Spleen (tissue), 13 donors: ENCODE measurements at places on chromosomes 16 and 17. TPM values are rescaled to one million over a fixed set of nuclear protein-coding genes. Genes with fewer than 3 reads are reported as not detected.

GRCh38 chr16:53999841-54000240, 286.7 kb downstream of the IRX3 start:
- no peak for DNase-seq

GRCh38 chr16:64615630-64616280, 506.1 kb downstream of the CDH11 start:
- peak; percentile 33 for DNase-seq

GRCh38 chr16:67563708-67564468, 1.6 kb downstream of the CTCF start:
- no peak for DNase-seq

DNA sequence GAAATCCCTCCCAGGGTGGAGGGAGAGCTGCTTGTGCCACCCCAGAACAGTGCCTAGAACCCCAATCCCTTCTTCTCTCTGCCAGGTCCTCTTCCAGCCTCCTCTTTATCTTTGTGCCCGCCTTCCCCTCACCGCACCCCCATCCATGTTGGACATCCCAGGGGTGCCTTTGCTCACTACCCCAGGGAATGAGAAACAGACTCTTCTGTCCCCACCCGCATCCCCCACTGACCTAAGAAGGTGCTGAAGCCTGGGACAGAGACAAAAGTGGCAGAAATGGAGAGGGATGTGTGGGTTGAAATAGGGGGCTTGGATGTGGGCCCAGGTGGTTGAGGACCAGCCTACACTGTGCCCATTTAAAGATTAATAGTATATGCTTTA, 17.0 kb downstream of the ALOX15B start:
- DNase-seq = peak; percentile 48

Gene ZNF629
- 1.7 TPM for polyA plus RNA-seq

- no peak for DNase-seq
Observed at GRCh38 chr16:84197466-84198128, 6.6 kb downstream of the ADAD2 start.

Gene TPPP3
- 5.6 TPM for polyA plus RNA-seq

Gene FOXF1
- 0.86 TPM for polyA plus RNA-seq

DNA sequence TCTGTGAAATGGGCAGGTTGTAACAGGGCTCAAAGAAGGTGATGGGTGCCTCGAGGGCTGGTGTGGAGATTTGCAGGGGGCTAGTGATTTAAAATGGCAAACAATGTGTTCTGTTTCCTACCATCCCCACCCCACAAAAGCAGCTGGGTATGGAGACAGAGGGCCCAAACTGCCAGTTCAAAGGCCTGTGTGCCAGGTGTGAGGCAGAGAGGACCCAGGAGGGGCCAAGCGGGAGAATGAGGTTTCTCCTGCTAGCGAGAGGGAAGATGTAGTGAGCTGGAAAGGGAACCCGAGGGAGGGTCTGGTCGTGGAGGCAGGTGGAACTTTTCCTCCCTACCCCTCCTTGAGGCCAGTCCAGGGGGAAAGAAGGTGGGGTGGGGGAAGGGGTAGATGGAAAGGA, 39.4 kb downstream of the LAT start:
- peak; percentile 25 for DNase-seq

Gene LGALS9B
- polyA plus RNA-seq = 0.38 TPM

Gene OSGIN1
- polyA plus RNA-seq = 13.2 TPM

Gene CCT6B
- 2.2 TPM for polyA plus RNA-seq

Gene ZFP3
- 2.8 TPM for polyA plus RNA-seq

GRCh38 chr17:40497695-40498094, 3.7 kb downstream of the TNS4 start:
- DNase-seq = no peak

GRCh38 chr16:58032710-58033293, 7.2 kb downstream of the MMP15 start:
- DNase-seq = no peak

- DNase-seq = no peak
Observed at GRCh38 chr17:49365667-49366066, 3.6 kb upstream of the ZNF652 start.

Gene HBA2
- polyA plus RNA-seq = 5,765 TPM

Gene NAA38
- polyA plus RNA-seq = 182 TPM

Gene SYCE1L
- 9.6 TPM for polyA plus RNA-seq

- DNase-seq = no peak
Observed at GRCh38 chr17:31678431-31678830, 180.6 kb downstream of the COPRS start.

Gene ITGA2B
- polyA plus RNA-seq = 1.7 TPM

Gene ERI2
- 3.8 TPM for polyA plus RNA-seq

DNA sequence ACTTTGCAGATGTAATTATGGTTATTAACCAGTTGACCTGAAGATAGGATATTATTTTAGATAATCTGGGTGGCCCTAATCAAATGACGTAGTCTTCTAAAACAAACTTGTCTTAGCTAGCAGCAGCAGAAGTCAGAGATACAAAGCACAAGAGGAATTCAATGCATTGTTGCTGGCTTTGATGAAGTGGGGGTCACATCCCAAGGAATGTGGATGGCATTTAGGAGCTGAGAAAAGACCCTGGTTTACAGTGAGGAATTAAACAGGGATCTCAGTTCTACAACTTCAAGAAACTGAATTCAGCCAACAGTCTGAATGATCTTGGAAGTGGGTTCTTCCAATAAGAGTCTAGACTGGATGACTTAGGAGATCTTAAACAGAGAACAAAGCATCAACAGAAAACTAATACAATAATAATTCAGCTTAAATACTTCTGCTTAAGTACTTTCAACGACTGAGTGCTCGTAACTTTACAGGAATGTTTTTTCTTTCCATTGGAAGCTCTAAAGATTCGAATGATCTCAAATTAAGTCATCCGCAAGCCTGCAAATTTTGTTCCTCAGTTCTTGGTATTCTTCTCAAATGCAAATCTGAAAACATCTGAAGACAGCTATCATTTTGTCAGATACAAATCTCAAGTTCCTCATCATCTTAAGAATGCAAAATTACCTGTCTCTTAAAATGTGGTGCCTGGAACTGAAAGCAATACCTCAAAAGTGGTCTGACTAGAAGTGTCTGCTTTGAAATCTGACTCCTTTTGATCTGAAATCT, 3.3 kb downstream of the C16orf46 start:
- no peak for DNase-seq

- no peak for DNase-seq
Observed at GRCh38 chr16:83348991-83349390, 458.8 kb upstream of the HSBP1 start.

Gene SHCBP1
- 1.7 TPM for polyA plus RNA-seq

DNA sequence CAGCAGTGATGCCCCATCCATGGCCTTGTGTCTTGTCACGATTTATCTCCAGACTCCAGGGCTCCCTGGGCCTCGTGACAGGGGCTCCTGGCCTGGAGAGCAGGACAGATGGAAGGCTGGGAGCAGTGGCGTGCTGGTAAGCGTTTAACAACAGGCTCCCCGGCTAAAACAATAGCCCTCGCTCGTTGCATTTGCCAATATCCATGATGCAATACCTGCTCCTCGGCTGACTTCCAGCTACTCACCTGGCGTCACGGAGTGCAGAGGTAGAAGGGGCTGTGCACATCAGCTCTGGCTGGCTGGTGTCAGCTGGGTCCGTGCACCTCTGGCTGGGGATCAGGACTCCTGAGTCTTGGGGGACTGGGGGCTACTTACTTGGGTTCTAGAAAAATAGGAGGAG, 1.5 kb upstream of the BICDL2 start:
- DNase-seq = no peak

GRCh38 chr17:29617125-29617480, 5.6 kb downstream of the CORO6 start:
- peak; percentile 97 for DNase-seq

Gene HID1
- polyA plus RNA-seq = 17.2 TPM

DNA sequence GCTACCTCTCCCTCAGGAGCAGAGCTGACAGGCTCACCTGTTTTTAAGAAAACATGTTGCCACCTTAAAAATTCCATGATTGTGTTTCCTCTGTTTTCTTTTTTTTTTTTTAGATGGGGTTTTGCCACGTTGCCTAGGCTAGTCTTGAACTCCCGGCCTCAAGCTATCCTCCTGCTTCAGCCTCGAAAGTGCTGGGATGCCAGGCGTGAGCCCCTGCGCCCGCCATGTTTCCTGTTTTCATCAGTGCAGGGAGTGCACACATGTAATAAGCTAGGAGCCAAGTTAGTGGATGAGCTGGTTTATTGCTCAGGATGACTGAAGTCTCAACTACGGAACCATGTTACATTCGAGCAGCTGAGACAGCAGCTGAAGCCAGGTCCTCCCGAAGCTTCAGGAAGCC, 13.6 kb downstream of the MRM3 start:
- DNase-seq = peak; percentile 6

Gene DOC2A
- 2.3 TPM for polyA plus RNA-seq

DNA sequence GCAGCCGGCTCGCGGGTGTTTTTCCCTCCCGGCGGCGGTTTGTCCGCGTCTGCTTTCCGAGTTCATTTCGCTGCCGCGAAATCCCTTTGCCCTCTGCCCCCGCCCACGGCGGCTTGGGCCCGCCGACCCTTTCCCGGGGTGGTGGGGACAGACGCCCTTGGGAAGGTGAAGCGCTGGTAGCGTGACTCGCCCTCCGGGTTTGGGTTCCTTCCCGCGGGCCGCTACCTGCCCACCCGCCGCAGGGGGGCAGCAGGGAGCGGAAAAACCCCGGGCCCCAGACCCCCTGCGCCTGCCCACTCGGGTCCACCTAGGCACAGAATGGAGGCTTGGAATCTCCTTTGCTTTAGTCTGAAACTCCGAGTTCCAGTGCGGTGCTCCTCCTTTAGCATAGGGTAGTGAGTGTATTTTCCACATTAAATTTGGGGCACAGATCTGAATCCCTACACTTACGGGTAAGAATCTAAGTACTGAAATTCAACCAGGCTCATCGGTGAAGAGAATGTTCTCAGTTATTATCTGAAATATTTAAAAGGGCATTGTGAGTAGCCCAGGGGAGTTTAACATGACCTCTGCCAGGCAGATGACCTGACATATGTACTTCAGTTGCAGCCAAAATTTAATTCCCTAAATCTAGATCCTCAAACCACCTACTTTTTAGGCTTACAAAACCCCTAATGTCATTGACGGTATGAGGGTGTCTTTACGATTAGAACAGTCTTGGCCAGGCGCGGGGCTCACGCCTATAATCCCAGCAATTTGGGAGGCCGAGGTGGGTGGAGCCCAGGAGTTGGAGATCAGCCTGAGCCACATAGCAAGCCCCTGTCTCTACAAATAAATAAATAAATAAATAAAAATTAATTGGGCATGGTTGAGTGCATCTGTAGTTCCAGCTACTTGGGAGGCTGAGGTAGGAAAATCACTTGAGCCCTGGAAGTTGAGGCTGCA, 1.0 kb downstream of the NME2 start:
- peak; percentile 90 for DNase-seq

DNA sequence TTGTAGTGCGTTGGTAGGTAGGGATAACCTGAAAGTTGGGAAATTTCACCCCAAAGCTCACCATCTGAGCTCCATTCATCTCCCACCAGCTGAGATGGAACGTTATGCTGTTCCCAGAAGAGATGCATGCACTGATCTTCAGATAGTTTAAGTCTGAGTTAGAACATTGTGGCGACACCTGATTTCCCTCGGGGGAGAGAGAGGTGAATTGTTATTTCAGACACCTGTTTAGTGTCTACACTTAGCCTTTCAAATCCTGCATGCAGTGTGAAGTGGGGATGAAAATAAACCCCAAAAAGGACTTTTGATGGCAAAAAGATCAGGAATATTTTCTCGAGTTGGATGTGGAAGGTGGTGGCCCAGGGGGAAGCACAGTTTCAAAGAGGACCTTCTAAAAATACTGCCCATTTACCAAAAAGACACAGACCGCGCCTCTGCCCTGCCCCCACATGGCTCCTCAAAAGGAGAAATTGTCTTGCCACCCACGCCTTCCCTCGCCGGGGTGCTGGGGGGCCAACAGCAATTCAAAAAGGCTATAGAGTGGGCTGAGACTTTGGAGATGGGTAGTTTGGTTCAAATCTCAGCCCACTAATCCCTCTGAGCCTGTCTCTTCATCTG, 11.4 kb downstream of the CIITA start:
- DNase-seq = peak; percentile 88

Gene TMED6
- polyA plus RNA-seq = 0.99 TPM

DNA sequence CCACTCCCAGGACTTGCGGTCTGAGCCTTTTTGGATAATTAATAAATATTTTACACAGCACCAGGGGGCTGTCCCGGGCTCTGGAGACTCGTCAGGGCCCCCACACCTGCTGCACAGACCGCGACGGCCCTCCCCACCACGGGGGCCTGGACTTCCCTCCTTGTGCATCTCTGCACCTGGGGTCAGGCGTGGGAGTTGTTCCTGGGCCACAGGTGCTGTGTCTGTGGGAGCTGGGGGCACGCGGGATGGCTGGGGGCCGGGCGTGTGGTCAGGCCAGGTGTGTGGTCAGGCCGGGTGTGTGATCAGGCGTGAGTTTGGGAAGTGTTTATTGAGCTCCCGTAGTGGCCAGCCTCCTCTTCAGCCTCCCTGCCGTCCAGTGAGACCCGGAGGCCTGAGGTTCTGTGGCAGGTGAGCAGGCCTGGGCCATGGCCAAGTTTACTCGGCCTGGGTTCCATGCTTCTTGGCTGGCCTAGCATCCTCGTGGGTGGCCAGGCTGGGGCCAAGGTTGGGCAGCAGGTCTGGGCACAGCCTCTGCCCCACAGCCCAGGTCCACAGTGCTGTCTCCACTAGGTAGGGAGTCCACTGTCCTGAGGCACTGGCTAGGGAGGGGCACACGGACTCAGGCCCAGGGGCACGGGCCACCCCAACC, 1.9 kb upstream of the STUB1 start:
- no peak for DNase-seq

Gene ZNF23
- polyA plus RNA-seq = 11.3 TPM

GRCh38 chr16:10606607-10607006, 26.2 kb upstream of the EMP2 start:
- DNase-seq = no peak

- DNase-seq = no peak
Observed at GRCh38 chr17:54239291-54239690, 416.6 kb downstream of the KIF2B start.

DNA sequence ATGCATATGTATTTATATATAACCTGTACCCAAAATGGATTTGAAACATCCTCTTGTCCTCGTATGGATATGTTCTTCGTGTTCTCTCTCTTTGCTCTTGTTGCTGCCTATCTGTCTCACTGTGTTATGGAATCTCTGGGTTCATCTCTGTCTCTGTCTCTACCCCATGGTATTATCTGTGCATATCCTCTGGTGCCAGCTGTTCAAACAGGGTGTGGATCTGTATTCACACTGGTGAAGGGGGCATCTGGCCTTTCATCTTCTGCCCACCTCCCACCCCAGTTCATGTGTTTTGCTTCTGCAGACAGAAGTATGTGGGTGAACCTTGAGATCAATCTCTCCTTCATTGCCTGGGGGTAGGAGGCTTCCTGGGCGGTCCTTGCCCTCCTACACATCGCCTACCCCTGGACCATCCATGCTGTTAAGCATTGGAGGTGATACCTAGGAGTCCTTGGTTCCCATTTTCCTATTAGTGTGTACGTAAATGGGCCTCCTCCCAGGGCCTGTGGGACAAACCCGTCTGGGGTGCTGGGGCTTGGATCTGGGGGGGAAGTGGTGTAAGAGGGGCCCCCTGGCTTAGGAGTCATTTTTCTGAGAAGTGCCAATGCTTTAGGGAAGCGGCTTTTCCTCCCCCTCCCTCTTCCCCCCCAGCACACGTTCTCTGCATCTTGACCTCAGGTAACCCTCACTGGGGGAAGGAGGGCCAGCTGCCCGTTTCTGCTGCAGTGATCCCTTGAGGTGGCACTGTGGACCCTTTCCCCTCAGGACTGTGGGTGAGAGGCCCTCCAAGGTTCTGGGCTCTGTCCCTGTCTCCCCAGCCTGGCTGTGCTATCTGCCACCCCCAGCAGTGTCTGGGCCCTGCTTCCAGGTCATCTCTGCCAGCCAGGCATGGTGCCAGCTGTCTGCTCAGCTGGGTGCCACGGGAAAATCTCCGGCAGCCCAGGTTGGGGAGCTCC, 21.1 kb downstream of the RARA start:
- DNase-seq = peak; percentile 90
